Activated T-helper 17 cell treated with anti-CD3 and anti-CD28 coated beads, Interleukin-2, amount 50 U/mL, for 72 hours (primary cell): ENCODE measurements at places on chromosomes 3 and 15. TPM values are rescaled to one million over a fixed set of nuclear protein-coding genes. Genes with fewer than 3 reads are reported as not detected.

GRCh38 chr15:91975241-91975978 is 121.9 kb downstream of the SLCO3A1 start:
- no peaks in the 10 kb centered on the region for H3K36me3 ChIP-seq
- H3K4me3 ChIP-seq = no peak overlapping the region
- no peak for ATAC-seq
- no peaks in the 10 kb centered on the region for H3K27me3 ChIP-seq
- peaks cover 16% of the 10 kb centered on the region for H3K4me1 ChIP-seq

DNA sequence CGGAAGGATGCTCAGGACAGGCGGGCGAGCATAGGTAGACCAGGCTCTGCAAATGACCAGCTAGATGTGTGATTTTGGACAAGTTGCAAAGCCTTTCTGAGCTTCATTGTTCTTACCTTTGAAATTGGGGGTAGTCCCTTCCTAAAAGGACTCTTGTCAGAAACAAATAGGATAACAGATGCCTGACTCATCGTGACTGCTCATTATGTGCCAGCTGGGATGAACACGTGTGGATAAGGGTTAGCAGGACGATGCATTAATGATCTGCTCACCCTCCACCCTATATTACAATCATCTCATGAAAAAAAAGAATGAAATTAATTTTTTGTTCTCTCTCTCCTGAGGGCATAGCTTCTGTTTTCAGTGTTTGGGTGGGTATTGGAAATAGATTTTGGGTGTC is 223.4 kb downstream of the NR2F2 start:
- ATAC-seq = no peak
- H3K27me3 ChIP-seq = no peaks in the 10 kb centered on the region
- H3K4me1 ChIP-seq = no peaks in the 10 kb centered on the region
- no peak overlapping the region for H3K27ac ChIP-seq
- H3K4me3 ChIP-seq = no peak overlapping the region
- H3K36me3 ChIP-seq = no peaks in the 10 kb centered on the region

- no peaks in the 10 kb centered on the region for H3K27me3 ChIP-seq
- peak overlapping the region; percentile 95 for H3K27ac ChIP-seq
- H3K36me3 ChIP-seq = peaks cover 57% of the 10 kb centered on the region
- peak overlapping the region; percentile 99 for H3K4me3 ChIP-seq
- peaks cover 47% of the 10 kb centered on the region for H3K4me1 ChIP-seq
These were observed 2.0 kb downstream of the NRROS start for GRCh38 chr3:196641333-196642054.

- peak; percentile 41 for ATAC-seq
- H3K36me3 ChIP-seq = no peaks in the 10 kb centered on the region
- H3K27me3 ChIP-seq = no peaks in the 10 kb centered on the region
- peak overlapping the region; percentile 89 for H3K4me3 ChIP-seq
- peaks cover 24% of the 10 kb centered on the region for H3K4me1 ChIP-seq
These were observed 1.9 kb upstream of the ALS2CL start for GRCh38 chr3:46695177-46695961.

GRCh38 chr3:72187131-72187530 is 402.2 kb upstream of the PROK2 start:
- H3K4me1 ChIP-seq = peaks cover 8% of the 10 kb centered on the region
- no peak overlapping the region for H3K27ac ChIP-seq
- H3K4me3 ChIP-seq = no peak overlapping the region

DNA sequence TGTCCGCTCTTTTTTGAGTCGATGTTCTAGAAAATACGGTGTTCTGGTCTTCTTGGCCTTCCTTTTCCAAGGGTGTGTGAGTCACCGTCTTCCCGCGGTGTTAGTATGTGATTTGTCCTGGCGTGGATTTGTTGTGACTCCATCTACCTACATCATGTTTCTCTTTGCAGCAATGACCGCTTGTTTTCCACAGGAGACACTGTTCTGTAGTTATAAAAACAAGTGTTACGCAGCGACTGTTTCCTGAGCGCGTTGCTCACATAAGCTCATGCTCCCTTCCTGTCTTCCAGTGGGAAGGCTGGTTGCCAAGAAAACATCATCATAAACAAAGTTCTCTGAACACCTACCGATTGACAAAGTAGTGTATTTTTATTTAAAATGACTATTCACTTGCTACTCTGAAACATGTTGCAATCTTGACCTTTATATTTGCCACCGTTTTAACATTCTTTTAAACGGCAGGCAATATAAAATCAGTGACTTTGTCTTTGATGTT is 19.0 kb downstream of the USP13 start:
- peaks cover 10% of the 10 kb centered on the region for H3K4me1 ChIP-seq
- H3K27me3 ChIP-seq = no peaks in the 10 kb centered on the region

DNA sequence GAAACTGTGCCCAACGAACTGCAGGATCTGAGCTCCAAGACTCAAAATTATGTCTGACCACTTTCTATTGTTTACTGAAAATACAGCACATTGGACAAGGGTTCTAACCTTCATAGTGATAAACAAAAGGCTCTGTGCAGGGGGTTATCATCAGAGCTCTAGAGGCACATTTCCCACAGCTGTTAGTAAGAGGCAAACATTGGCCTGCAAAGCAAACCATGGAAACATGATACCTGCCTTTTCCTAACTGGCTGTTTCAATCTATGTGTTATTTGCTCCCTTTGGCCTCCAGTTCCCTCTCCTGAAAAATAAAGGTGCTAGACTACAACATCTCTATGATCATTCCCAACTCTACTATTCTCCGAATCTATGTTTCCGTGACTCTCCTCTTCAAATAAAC is 159.7 kb upstream of the ARHGEF26 start:
- no peak for ATAC-seq
- H3K4me1 ChIP-seq = no peaks in the 10 kb centered on the region
- H3K36me3 ChIP-seq = no peaks in the 10 kb centered on the region

DNA sequence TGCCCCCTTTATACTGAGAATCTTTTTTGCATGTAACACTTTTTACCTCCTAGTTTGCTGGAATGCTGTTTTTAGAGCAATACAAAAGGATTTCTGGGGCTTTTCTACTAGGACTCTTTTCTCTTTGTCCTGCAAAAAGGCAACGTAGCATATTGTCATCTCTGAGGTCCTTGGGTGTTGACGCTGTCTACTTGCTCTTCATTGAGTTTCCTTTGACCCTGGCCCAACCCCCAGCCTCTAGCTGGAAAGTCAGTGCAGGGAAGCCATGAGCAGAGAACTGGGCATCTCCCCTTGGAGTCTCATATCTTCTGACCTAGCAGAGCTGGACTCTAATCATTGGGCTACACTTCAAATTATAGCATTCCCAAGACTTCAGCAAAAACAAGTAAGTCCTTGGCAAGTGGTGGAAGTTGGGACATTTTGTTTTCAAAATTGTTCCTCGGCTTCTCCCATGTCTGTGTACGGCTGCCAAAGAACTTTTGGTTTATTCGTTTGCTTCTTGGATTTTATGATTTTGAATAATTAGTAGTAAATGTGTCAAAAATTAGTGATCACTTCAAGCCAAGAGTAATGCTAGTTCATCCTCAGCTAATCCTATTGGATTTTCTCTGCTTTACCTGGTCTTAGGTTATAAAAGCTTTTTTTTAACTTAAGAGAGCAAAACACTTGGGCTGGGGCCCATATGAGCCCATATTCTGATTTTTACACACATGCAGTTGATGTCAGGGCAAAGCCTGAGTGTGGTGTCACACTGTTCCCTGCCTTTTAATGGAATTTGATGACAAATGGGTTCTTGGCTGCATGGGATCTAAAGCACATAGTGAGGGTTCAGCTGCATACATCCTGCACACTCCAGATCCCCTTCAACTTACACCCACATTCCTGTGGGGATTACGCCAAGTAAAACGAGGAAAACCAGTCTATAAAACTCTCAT is 419.5 kb upstream of the C2CD4B start:
- no peak for ATAC-seq
- no peaks in the 10 kb centered on the region for H3K36me3 ChIP-seq
- no peak overlapping the region for H3K27ac ChIP-seq
- no peaks in the 10 kb centered on the region for H3K4me1 ChIP-seq

DNA sequence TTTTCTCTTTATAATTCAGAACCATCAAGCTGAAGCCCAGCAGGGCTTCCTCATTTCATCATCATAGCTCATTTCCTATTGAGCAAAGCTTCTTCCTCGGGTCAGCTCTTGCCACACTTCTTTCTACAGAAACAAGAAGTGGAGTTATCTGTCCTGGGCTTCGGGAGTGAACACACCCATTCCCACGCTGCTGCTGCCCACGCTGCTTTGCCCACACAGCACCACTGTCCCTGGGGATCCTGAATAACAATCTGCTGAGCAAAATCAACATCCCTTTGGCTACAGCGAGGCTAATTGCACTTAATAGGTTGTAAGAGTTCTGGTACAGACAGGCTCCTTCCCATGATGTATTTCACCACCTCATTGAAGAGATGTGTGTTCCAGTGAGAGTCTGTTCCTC is 23.7 kb downstream of the CEP19 start:
- H3K27me3 ChIP-seq = no peaks in the 10 kb centered on the region
- no peak for ATAC-seq
- H3K4me3 ChIP-seq = no peak overlapping the region
- no peaks in the 10 kb centered on the region for H3K36me3 ChIP-seq
- H3K4me1 ChIP-seq = peaks cover 8% of the 10 kb centered on the region

- H3K36me3 ChIP-seq = peaks cover 95% of the 10 kb centered on the region
- H3K4me1 ChIP-seq = peaks cover 66% of the 10 kb centered on the region
- peak overlapping the region; percentile 91 for H3K27ac ChIP-seq
- H3K27me3 ChIP-seq = no peaks in the 10 kb centered on the region
- ATAC-seq = peak; percentile 76
These were observed 78.8 kb downstream of the AAGAB start for GRCh38 chr15:67175643-67176071.

TTLL13 gene
- total RNA-seq = 1.3 TPM

CHRNA5 gene
- 14.1 TPM for total RNA-seq

EIF4A2 gene
- total RNA-seq = 346 TPM

GABRB3 gene
- total RNA-seq = 0.32 TPM
